CD8-positive, alpha-beta memory T cell (primary cell): ENCODE measurements at places on chromosomes 11 and 22. TPM values are rescaled to one million over a fixed set of nuclear protein-coding genes. Genes with fewer than 3 reads are reported as not detected.

DNA sequence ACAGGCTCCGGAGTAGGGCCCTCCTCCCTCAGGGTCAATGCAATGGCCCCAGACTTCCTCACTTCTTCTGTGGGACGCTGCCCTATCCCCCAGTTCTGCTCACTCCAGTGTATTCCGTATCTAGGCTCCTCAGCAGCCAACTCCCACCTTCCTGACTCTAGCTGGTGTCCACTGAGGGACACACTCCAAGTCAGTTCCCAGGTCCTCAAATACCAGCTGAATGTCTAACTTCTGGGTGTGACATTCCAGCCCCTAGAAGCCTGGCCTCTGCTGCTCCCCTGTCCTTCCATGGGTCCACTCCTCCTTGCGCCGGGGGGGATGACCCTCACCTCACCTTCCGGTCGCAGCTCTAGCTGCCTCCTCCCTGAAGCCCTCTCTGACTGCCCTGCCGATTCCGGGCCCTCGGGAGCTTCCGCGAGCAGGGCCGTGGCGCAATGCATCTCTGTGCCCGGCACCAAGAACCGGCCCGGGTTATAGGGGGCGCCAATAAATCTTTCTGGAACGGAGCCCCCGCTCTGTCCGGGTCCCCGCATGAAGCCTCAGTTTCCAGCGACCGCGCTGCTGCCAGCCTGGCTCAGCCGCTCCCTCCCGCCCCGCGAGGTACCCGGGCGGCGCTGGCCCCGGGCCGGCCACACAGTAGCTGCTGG is 15.4 kb downstream of the BAD start:
- DNase-seq = no peak

- no peak for DNase-seq
These were observed 7.2 kb downstream of the SUN2 start for GRCh38 chr22:38748487-38749136.

Gene PHF21A
- 33.5 TPM for total RNA-seq

DNA sequence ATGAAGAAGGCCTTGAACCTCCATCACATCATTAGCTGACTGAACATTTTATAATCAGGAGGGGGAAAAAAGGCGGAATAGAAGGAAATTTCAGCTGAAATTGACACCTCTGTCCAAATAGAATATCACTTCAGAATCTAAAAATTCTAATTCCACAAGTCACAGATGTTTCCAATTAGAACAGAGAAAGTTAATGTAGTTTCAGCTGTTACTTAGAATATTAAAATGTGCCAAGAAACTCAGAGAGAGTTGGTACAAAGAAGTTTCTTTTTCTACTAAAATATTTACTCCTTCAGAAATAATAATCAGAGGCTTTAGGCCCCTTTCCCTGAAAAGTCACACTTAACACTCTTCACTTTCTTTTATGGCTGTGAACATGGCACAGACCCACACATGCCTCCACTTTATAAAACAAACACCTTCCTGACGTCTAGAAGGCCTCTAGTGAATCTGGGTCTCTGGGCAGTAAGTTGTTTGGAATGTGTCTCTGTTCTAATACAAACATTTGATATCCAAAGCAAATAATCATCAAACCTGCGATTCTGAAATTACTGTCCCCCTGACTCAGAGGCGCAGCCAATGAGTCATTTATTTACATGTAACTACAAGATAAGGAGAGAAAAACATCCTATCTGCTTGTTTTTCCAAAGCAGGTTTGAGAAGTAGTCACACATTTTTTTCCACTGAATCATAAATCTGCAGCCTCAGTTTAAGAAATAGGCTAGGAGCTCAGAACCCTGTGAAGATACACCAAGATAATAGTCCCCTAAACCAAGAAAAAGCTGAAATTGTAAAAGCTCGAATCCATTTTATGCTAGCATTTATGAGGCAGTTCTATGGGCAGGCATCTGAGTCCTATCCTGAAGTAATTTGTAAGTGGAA is 148.4 kb downstream of the ME3 start:
- no peak for DNase-seq

DNA sequence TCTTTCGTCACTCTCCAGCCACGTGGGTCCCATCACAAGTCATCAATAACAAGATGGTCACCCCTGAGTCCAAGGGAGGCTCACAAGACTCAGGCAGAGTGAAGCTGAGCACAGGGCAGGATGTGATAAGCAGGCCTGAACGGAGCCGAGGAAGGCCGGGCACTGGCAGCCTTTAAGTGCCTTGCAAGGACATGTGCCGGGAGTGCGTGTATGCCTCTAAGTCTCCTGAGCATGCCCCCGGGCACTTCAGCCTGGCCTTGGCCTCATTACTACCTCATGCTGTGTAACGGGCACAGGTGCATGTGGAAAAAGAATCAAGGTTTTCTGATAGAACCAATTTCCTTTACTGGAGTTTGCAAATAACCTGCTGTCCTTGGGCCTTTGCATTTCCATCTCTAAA is 55.8 kb downstream of the UBASH3B start:
- no peak for DNase-seq

Gene KCNJ1
- total RNA-seq = not detected

DNA sequence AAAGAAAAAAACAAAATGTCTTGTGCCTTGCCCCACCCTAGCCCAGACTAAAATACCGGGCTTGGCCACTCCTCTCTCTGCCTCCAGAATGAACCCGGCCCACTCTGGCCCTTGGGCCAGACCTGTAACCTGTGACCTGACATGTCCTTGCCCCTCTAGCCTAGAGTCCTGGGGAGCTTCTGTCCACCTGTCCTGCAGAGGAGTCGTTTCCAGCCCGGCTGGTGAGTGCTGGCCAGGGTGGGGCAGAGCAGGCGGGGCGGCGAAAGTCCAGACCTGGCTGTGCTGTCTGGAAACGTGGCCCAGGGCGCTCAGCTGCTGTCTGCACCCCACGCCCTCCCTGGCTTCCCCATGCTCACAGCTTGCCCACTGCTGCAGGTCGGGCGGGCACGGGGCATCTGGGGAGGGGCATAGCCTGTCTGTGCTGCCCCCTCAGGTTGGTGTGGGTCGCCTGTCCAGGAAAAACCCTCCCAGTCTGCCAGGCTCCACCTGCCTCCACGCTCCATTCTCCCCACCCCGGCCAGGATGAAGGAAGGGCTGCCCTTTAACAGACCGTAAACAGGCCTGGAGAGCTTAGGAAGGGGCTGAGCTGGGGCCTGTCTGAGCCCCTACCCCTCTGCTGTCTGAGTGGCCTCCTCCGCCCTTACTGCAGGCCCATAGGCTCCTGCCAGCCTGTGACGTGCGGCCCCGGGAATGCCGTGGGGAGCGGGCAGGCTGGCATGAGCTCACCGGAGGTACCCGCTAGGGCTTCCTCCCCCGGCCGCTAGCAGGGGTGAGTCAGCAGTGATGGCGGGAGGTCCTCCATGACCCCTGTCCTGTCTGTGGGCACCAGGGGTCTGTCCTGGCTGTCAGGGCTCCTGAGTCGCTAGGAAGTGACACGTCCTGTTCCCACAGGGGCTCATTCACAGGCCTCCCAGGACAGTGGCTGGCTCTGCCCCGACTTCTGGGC is 1.9 kb downstream of the CD151 start:
- DNase-seq = no peak

Gene TMEM25
- total RNA-seq = 8.3 TPM

- no peak for DNase-seq
These were observed 621.3 kb downstream of the ETS1 start for GRCh38 chr11:127965939-127966668.

Gene CERK
- 64.5 TPM for total RNA-seq

- DNase-seq = no peak
These were observed 8.1 kb downstream of the YWHAH start for GRCh38 chr22:31952472-31952871.

DNA sequence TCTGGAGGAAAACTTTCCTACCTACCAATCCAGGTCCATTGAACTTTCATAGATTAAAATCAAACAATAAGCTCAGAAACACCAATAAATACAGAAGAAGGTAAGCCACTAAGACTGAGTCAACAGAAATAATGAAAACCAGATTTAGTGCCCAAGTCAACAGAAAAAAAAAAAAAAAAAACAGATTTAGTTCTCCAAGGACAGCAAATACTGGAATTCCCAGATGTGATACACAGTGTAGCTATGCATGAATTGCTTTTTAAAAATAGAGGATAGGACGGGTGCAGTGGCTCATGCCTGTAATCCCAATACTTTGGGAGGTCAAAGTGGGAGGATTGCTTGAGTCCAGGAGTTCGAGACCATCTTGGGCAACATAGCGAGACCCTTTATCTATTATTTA is 15.7 kb downstream of the DMC1 start:
- DNase-seq = no peak

DNA sequence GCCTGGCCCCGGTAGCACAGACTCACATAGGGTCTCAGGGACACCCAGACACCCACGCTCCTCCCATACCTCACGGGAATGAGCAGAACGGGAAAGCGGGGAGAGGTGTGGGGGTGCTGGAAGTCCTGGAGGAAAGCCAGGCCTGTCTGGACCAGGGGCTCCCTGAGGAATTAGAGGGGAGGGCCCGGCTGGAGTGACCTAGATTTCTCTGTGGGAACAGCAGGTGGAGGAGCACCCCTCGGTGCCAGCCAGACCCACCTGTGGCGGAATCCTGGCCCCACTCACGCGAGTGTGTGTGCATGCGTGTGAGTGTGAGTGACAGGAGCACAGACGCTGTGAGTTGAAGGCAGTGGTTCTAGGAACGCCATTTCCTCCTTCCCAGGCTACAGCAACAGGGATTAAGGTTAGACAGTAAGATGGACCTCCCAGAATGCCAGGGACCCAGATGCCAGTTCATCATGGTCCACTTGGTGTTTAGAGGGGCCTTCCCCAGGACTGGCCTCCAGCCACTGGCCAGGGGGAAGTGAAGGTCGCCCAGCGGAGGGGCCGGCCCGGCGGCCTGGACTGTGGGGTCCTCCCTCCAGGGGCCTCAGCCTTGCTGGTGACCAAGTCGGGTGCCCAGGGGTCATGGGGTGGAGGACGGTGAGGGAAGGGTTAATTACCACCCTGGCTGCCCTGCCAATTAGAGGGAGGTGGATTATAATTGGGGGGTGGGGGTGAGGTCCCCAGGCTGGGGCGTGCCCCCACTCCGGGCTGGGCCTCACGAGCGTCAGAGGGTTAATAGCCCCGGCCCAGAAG is 1.0 kb downstream of the PKP3 start:
- DNase-seq = no peak

GRCh38 chr11:126570489-126570888 is 215.0 kb downstream of the ST3GAL4 start:
- DNase-seq = no peak

Gene SPI1
- 1.8 TPM for total RNA-seq

Gene MEI1
- 36.3 TPM for total RNA-seq

Gene PITPNB
- 165 TPM for total RNA-seq

- DNase-seq = no peak
These were observed 191.6 kb upstream of the PGR start for GRCh38 chr11:101321222-101321621.

- no peak for DNase-seq
These were observed 116.9 kb upstream of the SNX19 start for GRCh38 chr11:131033151-131033651.

Gene TRPM5
- total RNA-seq = not detected

- no peak for DNase-seq
These were observed 76.4 kb upstream of the MTNR1B start for GRCh38 chr11:92892802-92893684.

DNA sequence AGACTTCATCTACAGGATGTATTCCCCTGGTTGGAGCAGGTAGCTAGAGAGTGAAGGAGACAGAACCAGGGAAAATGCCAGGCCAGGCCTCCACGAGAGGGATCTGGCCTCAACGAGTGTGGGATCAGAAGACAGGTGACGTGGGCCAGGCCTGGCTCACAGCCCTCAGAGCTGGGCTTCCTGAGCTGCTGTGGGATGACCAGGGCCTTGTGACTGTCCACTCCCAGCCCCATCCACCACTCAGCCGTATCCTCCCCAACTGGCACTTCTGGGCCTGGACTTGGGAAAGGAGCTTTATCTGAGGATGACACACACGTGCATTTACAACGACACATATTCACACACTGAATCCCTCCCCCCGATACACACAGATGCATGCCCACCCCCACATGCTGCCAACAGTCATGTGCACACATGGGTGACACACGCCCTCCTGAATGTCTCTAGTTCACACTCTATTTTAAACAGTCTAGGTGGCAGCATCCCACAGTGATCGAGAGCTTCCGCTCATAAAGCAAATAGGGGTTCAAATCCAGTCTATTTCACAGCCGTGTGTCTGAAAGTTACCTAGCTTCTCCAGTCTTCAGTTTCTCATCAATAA is 93.1 kb downstream of the TP53I11 start:
- DNase-seq = no peak

DNA sequence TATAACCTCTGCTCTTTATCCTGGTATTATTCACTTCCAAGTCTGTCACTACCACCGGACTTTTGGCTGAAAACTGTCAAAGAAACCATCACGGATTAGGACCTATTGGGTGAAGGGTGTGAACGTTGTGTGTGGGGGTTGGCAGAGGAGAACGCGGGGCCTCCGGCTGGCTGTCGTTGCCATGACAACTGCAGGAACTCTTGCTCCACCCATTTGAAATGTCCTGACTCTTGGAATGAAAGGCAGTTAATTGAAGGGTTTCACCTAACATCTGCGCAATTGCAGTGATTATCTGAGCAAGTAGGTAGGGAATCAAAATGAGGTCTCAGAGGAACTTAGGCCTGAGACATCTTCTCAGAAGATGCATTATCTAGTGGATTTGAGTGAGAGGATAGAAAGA is 60.9 kb upstream of the CLMP start:
- DNase-seq = no peak

- no peak for DNase-seq
These were observed 34.7 kb downstream of the CCDC83 start for GRCh38 chr11:85889676-85890579.

- DNase-seq = no peak
These were observed 20.0 kb downstream of the SYT13 start for GRCh38 chr11:45265969-45266675.

Gene NLRP10
- total RNA-seq = not detected

DNA sequence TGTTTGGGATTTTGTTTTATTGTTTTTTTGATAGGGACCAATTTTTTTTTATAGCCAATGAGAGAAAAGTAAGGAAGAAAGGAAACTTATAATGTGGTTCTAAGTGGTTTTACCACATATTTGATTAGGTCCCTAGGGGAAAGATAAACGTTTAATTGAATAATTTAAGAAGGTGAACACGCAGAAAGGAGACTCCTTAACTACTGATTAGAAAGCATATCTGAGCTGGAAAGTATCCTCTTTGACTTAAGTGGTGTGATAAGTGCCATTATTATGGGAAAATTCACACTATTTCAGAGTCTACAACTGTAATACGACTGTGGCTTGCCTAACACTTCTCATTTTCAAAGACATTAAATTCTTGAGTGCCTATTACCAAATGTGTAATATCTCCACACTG is 106.5 kb upstream of the GRAMD1B start:
- DNase-seq = no peak

DNA sequence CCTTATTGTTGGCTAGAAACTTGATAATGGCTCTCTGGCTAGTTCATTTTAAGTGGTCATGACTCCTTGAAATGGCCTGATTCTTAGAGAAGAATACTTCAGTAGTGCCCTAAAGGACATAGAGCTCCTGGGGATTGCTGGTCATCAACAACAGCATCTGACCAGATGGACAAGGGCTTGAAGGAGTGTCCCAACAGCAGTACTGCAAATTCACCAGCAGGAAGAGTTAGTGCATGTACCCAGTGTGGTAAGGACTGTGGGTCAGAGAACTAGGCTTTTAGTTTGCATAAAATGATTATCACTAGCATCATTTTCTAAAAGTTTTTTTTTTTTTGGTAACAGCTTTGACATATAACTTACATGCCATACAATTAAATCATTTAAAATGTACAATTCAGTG is 39.5 kb upstream of the CUL5 start:
- DNase-seq = no peak

Gene FAM83F
- 0.33 TPM for total RNA-seq
